ENCODE measurements at places on chromosomes 1 and 21.
A peak's percentile ranks its signal among the peaks of the same experiment; 100 is the strongest.

DNA sequence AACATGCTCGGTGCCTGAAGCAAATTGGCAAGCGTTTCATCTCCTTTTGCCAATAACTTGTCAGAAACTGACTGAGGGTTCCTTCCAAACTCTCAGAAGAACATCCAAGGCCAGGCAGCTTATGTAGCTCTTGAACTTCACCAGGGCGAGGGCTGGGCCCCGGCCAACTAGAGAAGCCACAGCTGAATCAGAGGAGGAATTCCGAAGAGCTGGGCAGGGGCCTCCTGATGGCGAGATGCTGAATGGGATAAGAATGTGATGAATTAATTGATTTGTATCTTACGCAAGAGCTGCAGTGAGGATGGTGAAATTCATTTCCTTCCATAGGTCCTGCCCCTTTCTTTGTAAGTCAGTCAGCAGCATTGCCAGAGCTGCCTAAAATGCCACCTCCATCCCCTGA lies 345.8 kb downstream of the KIF26B start:
- DNase-seq, result peak; percentile 49

DNA sequence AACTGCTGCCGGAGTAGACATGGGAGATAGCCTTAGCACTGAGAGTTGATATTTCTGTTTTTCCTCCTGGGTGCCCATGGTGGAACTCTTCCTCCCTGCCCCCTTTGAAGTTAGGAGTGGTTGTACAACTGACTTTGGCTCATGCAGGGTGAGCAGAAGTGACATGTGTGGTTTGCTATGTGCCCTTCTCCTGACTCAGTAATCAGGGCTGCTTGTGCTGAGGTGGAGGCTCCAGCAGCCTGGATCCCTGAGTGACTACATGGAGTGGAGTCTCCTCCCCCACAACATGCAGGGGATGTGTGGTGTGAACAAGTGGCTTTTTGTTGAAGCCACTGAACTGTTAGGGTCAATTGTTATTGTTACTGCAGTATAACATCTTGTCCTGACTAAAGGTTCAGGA lies 261.6 kb downstream of the CAMTA1 start:
- no peak for DNase-seq

DNA sequence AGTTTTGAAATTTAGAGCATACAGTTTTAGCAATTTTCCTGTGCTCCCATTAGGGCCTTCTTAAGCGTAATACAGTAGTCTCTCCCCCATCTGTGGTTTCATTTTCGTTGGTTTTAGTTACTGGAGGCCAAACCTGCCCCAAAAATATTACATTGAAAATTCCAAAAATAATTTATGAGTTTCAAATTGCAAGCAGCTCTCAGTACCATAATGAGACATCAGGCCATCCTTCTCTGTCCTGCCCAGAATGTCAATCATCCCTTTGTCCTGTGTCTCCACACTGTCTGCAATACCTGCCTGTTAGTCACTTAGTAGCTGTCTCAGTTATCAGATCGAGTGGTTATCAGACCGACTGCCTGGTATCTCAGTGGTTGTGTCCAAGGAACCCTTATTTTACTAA lies 45.4 kb downstream of the ADSS2 start:
- DNase-seq, result no peak

DNA sequence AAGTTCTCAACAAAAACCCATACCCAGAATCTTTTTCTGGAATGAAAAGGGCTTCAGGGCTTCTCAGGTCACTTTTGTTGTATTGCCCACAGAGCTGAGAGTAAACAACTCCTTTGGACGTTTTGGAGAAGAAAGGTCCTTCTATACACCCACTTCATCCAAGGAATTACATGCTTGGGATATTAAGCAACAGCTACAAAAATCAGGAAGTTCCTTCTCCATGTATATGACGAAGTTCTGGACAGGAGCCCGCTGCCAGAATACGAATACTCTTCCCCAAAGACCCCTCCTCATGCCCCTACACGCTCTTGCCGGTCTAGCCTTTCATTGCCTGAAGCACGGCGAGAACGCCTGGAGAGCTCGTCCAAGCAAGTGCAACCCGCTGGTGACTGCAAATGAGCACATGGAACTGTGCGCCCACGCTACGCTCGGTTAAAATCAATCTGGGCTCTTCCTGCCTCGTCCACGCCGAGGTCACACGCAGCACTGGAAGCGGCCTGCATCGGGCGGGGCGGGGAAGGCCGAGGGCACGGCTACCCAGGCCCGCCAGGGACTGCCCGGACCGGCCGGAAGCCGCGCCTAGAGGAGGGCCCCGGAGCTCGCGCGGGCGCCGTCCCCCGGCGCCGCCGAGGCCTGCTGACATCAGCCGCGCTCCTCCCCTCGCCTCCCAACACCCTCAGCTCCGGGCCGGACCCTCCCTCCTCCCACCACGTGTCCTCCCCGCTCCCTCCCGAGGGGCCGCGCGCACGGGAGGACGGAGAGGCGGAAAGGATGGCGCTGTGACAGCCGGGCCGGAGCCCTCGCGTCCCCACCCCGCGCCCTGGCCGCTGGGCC lies at the start of gene POGK:
TSS of gene POGK (plus strand) at position 710 of the 834 bp plus-strand sequence. CDS start 1,482 bp downstream, outside the sequence.
- peak; percentile 73 for DNase-seq

- DNase-seq, result no peak
Measured at GRCh38 chr1:145962157-145963102, 1.9 kb downstream of the ANKRD34A start.

- DNase-seq, result no peak
Measured at GRCh38 chr1:6418668-6419396, 887 bp downstream of the HES2 start.

- DNase-seq, result peak; percentile 44
Measured at GRCh38 chr1:24688621-24689195, 45.6 kb downstream of the SRRM1 start.

DNA sequence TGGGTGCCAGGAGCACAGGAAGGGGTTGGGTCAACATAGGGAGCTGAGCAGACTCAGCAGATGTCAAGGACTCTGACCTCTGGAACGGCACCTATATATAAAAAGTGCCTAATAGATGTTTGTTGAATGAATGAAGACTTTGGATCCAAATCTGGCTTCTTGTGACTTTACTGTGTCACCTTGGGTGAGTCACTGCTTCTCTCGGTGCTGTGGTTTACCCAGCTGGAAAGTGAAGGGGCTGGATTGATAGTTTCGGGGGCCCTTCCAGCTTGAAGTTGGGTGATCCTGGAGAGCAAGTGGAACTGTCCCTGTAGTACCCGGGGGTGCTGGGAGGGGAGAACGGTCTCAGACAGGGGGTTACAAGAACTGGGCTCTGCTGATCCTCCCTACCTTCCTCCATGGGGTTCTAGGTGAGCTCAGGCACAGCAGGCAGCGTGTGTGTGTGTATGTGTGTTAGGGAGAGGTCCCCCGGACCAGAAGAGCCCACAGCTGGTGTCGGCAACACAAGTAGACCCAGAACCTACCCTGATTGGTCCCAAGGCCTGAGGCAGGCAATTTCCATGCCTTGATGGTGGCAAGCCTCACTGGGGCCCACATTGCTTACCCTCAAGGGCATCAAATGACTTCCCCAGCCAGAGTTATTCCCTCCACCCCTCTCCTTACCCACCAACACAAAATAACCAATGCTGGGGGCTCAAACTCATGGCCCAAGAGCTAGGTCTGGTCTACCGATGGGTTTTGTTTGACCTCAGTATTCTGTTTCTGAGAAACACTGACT lies 5.5 kb upstream of the PADI1 start:
- DNase-seq, result no peak

DNA sequence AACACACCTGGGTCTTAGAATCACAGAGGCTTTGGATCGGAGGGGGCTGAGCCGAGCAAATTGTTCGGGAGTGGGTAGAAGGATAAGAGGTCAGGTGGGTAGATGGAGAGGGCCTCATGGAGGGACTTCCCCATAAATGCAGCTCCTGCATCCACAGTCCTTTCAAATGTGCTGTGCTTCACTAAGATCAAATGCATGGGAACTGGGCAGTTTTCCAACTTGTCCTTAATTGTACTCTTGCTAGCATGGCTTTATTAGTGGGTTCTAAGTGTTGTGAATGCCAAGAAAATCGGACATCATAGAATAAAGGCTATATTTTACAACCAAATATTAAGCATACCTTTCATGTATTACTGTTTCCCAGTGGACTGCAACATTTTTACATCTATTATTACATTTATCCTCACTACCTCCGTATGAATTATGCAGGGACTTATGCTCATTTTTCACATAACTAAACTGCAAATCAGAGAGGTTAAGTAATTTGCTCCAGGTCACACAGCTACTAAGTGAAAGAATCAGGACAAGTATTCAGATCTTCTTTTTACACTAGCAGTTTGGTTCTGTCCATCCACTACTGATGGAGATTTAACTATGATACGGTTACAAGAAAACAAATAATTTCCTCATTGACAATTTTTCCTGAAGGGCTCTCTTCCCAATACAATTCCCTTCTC lies 174.5 kb upstream of the RUNX1 start:
- DNase-seq, result no peak

DNA sequence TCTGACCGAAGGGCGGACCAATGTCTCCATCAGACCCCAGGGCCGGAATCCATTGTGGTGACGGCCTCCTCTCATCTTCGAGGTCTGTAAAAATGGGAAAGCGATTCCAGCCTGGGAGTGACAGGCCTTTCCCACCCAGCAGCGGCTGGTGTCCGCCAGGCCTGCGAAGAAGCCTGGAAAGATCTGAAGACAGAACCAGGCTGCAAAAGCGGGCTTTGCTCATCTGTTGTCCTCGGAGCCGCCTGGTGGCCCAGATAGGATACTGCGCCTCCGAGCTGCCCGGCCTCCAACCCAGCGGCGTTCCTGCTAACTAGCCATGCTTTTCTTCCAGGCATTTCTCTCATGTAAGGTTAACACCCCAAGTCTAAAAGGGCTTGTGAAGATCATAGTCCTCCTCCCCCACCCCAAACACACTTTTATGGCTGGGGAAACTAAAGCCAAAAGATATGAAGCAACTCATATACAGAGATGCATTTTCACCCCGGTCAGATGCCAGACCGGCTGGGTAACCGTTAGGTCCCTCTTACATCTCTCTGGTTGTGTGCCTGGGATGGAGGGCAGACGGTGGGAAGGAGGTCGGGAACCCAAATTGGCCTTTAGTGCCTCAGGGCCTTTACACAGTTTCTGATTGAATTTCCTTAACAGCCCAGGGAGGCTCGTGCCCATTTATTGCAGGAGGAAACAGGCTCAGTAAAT lies 1.9 kb upstream of the DHRS3 start:
- DNase-seq, result peak; percentile 58

DNA sequence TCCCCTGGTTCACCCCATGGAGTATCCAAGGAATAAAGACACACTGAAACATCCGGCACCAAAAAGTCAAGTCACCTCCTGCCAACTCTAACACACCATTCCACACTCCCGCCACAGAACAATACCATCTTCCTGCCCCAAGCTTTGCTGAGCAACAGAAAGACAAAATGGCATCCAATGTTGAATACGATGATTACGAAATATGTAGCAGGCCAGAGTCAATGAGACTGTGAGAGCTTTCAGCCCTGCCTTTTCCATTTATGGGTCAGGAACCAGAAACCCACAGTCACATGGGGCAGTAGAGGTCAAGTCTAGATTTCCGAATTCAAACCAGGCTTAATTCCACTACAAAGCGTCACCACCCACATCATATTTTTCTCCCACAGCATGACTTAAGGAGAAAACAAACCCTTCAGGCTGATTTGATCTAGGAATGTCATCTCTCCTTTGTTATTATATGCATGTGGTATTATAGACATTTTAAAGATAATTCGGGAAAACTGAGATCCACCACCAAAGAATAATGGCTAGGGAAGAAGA lies 249.8 kb downstream of the SETD4 start:
- DNase-seq, result no peak

- no peak for DNase-seq
Measured at GRCh38 chr1:170634293-170634692, 29.6 kb upstream of the PRRX1 start.

- DNase-seq, result no peak
Measured at GRCh38 chr21:45849651-45850050, 131.9 kb upstream of the COL6A1 start.

- DNase-seq, result no peak
Measured at GRCh38 chr1:44842862-44843655, at the start of gene PTCH2. TSS of gene PTCH2 (minus strand) at chr1:44843253. CDS start at chr1:44842932, 321 bp downstream.

- peak; percentile 39 for DNase-seq
Measured at GRCh38 chr1:68120136-68120791, 69.8 kb upstream of the DIRAS3 start.

DNA sequence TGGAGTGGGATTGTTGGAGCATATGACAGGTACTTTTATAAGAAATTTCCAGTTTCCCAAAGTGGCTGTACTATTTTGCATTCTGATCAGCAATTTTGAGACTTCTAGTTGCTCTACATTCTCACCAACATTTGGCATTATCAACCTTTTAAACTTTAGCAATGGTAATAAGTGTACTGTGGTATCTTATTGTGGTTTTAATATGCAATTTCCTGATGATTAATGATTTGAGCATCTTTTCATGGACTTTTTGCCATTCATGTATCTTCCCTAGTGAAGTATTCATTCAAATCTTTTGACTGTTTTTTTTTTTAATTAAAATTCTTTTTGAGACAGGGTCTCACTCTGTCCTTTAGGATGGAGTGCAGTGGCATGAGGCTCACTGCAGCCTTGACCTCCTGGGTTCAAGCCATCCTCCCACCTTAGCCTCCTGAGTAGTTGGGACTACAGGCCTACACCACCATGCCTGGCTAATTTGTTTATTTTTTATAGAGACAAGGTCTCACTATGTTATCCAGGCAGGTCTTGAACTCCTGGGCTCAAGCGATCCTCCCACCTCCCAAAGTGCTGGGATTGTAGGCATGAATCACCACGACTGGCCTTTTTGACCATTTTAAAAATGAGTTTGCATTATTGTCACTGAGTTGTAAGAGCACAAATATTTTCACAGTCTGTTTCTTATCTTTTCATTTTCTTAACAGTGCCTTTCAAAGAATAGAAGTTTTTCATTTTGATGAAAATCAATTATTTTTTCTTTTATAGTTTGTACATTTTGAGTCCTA lies 7.8 kb upstream of the SLC6A9 start:
- DNase-seq, result no peak

DNA sequence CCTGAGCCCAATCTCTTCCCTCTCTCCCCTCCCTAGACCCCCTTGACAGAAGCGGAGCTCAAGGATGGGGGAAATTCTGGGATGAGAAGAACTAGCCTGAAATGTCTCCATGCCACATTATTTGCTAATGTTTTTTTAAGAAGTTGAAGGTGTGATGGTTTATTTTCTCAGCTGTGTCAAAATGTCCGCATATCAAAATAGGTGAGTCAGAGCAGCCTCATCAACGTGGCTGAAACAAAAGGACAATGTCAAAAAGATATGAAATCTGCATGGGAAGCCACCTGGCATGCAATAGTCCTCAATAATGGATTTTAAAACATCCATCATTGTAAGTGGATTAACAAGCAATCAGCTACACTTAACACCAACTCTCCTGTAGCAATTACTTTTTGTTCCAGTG lies 101.4 kb downstream of the BEND5 start:
- DNase-seq, result no peak

GRCh38 chr1:40344597-40344996 lies 27.5 kb upstream of the COL9A2 start:
- DNase-seq, result peak; percentile 53

DNA sequence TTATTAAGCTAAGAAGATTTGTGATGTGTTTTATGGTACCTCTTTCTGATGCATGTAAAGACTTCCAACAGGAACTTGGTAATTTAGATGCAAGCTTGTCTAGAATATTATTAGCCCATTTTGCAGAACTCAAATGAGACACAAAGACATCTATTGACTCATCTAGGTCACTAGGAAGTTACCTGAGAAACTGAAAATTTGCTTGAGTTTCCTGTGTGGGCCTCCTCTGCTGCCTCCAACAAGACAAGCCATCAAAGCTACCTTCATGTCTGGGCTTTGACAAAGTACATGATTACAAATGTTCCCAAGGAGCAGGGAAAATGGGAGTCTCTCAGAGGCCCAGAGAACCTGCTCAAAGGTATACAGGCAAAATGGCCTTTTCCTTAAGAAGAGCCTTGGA lies 5.6 kb downstream of the RUNX1 start:
- DNase-seq, result no peak

Data from AML-193 (cell line).